ENCODE measurements at places on chromosomes 5 and 9. TPM values are rescaled to one million over a fixed set of nuclear protein-coding genes. Genes with fewer than 3 reads are reported as not detected.

The TAF11L10 gene
- not detected for total RNA-seq

The PCDHB11 gene
- 0.92 TPM for total RNA-seq

The NCS1 gene
- 32.4 TPM for total RNA-seq

DNA sequence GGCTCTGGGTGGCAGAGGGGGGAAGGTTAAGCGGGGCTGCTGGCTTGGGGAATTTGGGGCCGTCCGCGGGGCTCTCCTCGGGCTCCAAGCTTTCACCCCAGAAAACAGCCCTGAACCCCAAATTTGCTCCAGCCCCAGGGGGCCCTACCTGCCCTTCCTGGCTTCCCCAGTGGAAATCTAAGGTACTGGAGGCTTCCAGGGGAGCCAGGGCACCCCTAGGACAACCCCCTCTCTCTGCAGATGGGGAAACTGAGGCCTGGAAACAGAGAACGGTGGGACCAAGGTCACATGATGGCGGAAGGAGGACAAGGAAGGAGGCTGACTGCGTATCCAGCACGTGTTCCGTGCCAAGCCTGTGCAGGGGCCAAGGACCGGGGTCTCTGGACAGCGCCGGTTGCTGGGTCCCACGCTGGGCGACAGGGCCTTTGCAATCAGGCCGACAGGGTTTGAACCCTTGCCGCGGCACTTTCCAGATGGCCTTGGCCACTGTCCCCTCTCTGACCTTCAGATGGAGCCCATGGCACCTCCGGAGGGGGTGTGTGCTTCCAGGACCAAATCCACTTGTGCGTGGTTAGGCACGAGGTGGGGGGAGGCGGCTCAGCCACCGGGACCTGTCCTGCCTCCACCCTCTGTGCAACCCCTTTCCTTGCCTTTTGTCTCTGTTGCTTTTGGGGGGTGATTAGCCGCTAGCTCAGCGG is 183.1 kb downstream of the C9orf50 start:
- H3K4me3 ChIP-seq = peak overlapping the region; percentile 81
- peaks cover 96% of the 10 kb centered on the region for H3K27me3 ChIP-seq
- H3K27ac ChIP-seq = no peak overlapping the region
- DNase-seq = peak; percentile 30
- peaks cover 29% of the 10 kb centered on the region for H3K4me1 ChIP-seq
- H3K36me3 ChIP-seq = no peaks in the 10 kb centered on the region

DNA sequence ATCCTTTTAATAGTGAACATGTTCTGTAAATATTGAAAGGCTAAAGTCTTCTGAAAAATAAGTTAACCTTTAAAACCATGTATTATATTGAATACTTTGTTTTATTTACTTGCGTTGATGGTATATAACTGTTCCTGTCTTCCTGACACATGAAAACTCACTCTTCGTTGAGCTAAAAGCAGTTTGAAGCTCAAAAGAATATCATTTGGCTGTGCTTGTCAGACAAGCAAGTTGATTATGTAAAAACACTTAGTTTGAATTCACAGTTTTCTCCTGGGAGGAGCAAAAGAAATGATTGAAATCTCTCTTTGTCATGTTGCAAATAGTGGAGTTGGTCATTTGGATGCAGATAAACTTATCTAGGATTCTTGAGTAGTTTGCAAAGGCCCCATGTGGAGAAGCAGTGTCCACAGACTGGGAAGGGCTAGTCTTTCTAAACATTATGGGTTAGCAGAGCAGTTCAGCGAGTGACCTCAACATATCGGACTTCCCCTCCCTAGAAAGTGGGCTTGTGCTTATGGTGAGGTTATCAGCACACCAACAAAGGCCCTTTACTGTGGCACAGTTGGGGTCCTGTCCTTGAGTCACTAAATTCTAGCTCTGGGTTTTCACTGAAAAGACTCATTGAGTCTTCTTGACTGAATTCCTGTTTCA is 290.4 kb downstream of the CSNK1G3 start:
- no peak overlapping the region for H3K27ac ChIP-seq
- no peaks in the 10 kb centered on the region for H3K36me3 ChIP-seq
- no peaks in the 10 kb centered on the region for H3K27me3 ChIP-seq
- H3K4me3 ChIP-seq = no peak overlapping the region

GRCh38 chr5:16792598-16793275 is 143.4 kb downstream of the MYO10 start:
- H3K4me3 ChIP-seq = no peak overlapping the region
- no peak overlapping the region for H3K27ac ChIP-seq
- no peak for DNase-seq
- peaks cover 3% of the 10 kb centered on the region for H3K36me3 ChIP-seq
- peaks cover 16% of the 10 kb centered on the region for H3K4me1 ChIP-seq

DNA sequence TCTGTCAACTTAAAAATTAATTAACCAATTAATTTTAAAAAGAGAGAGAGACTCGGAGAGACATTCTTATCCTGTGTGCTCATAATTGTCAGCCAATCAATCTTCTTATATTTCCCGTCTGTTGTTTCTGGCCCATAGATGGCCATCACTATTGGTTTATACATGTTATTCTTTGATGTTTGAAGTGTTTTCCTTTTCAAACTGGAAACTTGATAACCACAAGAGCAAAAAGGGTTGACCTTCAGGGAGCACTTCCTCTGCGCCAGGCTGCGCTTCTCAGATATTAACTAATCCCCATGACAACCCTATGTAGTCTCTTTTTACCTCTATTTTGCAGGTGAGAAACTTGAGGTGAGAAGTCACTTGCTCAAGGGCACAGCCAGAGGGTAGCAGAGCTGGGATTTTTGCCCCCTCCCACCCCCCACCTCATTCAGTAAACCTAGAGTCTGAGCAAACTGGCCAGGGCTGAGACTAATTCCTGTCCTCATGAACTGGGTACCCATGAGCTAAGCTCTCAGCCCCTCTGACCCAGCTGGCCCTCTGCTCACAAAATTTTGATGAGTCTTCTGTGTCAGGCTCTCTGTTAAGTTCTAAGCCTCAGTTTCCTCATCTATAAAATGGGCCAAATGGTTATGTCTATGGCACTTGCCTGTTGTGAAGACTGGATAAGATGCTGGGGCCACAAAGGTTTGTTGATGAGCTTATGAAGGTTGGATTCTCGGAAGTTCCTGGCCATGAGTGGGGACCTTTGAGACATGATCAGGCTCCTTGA is 86.0 kb upstream of the SH3PXD2B start:
- no peak for DNase-seq
- peaks cover 4% of the 10 kb centered on the region for H3K36me3 ChIP-seq
- H3K27ac ChIP-seq = no peak overlapping the region
- H3K4me1 ChIP-seq = peaks cover 13% of the 10 kb centered on the region
- peaks cover 3% of the 10 kb centered on the region for H3K27me3 ChIP-seq

DNA sequence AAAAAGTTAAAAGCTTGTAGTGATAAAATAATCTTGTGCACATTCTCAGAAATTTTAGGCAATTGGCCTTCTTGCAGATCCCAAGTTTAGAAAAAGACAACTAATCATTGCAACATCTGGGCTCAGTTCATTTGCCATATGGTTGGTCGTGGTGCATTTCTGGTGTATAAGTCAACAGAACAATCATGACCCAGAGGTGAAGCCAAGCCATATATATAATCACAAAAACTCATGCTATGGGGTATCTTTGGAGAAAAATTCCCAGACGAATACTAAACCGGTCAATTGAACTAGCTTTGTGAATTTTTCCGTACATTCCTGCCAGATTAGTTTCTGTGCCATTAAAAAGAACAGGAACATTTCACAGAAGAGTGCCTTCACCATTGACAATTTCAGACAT is 50.3 kb downstream of the FYB1 start:
- no peak for DNase-seq
- no peak overlapping the region for H3K4me3 ChIP-seq
- peaks cover 8% of the 10 kb centered on the region for H3K4me1 ChIP-seq
- H3K27me3 ChIP-seq = no peaks in the 10 kb centered on the region
- no peak overlapping the region for H3K27ac ChIP-seq
- H3K36me3 ChIP-seq = peaks cover 2% of the 10 kb centered on the region

GRCh38 chr5:174281855-174282254 is 236.3 kb downstream of the NSG2 start:
- no peak overlapping the region for H3K4me3 ChIP-seq
- no peaks in the 10 kb centered on the region for H3K27me3 ChIP-seq
- DNase-seq = no peak
- H3K36me3 ChIP-seq = no peaks in the 10 kb centered on the region
- H3K4me1 ChIP-seq = no peaks in the 10 kb centered on the region

DNA sequence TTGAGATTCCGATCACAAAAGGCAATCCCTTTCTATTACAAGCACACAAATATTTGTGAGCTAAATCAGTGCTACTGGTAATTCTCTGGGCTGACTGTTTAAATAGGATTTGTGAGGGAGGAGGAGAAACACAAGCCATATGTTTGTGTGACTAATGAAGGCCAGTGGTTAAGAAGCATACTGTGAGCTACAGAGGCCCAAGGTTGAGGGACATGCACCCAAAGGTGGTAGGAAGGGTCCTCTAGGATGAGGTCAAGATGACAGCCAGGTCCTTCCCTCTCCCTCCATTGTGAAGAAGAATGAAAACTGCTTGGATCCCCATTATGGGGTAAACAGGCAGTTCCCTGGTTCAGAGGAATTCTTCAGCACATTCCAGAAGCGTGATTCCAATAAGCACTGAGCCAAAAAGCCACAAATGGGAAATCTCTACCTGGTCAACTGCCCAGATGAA is 83.9 kb downstream of the SPOCK1 start:
- H3K27me3 ChIP-seq = peaks cover 4% of the 10 kb centered on the region
- H3K27ac ChIP-seq = no peak overlapping the region
- H3K4me1 ChIP-seq = no peaks in the 10 kb centered on the region
- 0 out of 2 replicates have a peak, but pooled peaks cover 4% of the 10 kb centered on the region for H3K36me3 ChIP-seq

DNA sequence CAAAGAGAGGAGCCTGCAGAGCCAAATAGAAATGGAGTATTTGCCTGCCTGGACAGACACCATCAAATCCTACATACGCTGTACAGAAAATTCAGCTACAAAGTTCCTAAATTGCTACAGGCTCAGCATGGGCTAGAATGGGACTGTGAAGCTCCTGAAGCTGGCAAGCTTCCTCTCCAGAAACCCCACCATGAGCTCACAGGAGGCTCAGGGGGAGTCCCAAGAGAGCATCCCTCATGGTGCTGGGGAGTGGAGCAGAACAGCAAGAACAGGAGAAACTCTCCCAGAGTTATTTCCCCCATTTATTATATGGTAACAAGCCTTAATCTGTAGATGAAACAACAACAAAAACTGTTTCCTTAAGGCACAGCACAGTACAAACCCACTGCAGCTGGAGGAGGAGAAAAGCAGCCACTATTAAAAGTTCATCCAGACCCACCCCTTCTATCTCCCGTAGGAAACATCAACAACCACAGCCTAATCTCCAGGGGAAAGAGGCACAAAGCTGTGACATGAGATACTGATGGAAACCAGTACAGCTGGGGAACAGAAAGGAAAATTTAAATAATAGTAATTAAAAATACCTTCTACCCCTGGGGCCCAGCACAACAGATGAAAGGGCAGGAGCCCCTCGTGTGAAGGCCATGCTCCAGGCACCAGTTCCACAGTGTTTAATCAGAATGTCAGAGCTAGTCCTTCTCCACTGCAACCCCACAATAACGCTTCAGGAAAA is 548.5 kb downstream of the MTRR start:
- no peaks in the 10 kb centered on the region for H3K4me1 ChIP-seq
- DNase-seq = no peak
- no peak overlapping the region for H3K27ac ChIP-seq
- H3K36me3 ChIP-seq = no peaks in the 10 kb centered on the region

DNA sequence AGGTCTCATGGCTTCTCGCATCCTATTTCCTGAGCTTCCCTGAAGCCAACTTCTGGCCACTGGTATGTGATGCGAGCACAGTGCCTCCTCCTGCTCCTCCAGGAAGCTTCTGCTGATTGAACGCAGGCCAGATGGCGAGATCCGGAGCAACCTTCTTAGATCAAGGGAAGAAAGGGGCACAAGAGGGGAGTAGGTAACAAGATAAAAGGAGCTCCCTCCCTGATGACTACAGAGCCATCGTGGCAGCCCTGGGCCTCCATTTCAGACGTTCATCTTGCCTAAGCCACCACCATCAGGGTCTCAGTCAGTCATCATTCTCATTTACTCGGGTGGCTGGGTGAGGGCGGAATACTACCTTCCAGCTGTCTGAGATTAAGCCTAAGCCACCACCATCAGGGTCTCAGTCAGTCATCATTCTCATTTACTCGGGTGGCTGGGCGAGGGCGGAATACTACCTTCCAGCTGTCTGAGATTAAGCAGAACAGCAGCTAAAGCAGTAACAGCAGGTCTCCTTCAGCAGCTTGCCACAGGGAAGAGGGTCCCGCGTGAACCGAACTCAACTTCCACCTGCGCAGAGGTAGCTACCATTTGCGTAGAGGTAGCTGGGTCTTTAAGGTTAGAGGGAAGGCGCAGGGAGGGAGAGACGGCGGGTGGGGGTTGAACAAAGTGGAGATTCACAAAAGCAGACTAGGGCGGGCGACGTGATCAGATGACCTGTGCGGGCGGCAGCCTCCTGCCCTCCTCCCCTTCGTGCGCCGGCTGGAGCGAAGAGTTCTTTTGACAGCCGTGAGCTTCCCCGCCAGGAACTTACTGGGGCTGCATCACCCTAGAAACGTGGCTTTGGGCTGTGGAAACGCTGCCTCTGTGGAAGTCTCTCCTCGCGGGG is 27.9 kb upstream of the MGAT1 start:
- peaks cover 70% of the 10 kb centered on the region for H3K27me3 ChIP-seq
- peaks cover 20% of the 10 kb centered on the region for H3K4me1 ChIP-seq
- H3K27ac ChIP-seq = no peak overlapping the region

DNA sequence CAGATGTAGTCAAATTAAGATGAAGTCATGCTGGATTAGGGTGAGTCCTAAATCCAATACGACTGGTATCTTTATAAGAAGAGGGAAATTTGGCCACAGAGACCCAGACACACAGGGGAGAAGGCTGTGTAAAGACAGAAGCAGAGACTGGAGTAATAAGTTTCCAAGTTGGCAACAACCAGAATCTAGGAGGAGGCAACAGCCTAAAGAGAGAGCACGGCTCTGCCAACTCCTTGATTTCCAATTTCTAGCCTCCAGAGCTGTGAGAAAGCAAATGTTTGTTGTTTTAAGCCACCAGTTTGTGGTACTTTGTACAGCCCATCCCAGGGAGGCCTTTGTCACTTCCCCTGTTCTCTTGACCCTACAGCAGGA is 74.4 kb downstream of the ATG10 start:
- H3K4me3 ChIP-seq = no peak overlapping the region
- no peak for DNase-seq
- H3K27me3 ChIP-seq = no peaks in the 10 kb centered on the region
- no peak overlapping the region for H3K27ac ChIP-seq

GRCh38 chr5:124040799-124041198 is 528.8 kb downstream of the CSNK1G3 start:
- DNase-seq = no peak
- H3K27ac ChIP-seq = no peak overlapping the region
- H3K36me3 ChIP-seq = peaks cover 24% of the 10 kb centered on the region
- H3K4me3 ChIP-seq = no peak overlapping the region
- H3K4me1 ChIP-seq = peaks cover 3% of the 10 kb centered on the region
- no peaks in the 10 kb centered on the region for H3K27me3 ChIP-seq

Measured in WTC11 (cell line).